Stimulated activated CD8-positive, alpha-beta memory T cell treated with anti-CD3 and anti-CD28 coated beads, Interleukin-4, amount 100 ng/mL, for 4 hours (primary cell): ENCODE measurements at places on chromosomes 4 and X.

GRCh38 chr4:69965628-69966027 is at the start of gene CSN2:
Gene CSN2, minus strand, starts transcription at chr4:69965728. Its CDS starts 4,733 bp downstream, at chr4:69960995.
- DNase-seq = no peak

- DNase-seq = no peak
Measured at GRCh38 chrX:40154250-40154852, 56.6 kb upstream of the BCOR start.

DNA sequence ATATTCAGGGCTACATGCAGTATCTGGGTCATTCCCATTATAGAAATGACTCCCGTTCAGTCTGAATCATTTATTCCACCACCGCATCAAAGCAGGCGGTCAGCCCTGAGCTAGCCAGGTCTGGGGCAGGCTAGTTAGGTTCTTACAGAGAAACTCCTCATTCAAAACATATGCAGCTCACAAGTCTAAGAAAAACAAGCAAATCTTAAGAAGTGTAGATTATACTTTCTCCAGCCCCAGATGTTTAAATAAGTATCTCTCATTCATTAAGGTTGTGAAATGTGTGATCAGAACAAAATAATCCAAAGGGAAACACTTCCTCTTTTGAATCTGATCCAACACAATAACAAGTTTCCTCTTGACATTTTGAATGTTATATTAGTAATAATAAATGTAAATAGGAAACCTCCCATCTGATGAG is 441.9 kb downstream of the INPP4B start:
- no peak for DNase-seq

GRCh38 chr4:182928061-182928460 is 10.9 kb upstream of the DCTD start:
- DNase-seq = no peak

DNA sequence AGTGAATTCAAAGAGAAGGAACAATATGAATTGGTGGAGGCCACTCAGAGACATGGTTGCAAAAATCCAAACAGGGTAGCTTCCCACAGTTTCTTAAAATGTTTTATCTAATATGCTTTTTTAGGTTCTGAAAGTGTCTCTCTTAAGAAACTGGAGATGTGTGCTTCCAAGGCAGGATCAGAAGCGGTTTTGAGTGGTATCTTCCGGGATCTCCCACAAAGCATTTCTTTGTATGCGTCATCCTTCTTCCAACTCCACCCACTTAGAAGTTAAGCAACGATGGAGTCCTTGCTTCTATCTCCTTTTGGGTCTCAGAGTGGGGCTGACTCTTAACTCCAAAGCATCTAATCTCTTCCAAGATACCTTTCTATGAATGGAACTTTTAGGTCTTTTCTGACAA is 196.7 kb downstream of the MID1 start:
- DNase-seq = no peak

GRCh38 chr4:48931459-48931858 is 24.9 kb upstream of the OCIAD2 start:
- no peak for DNase-seq

DNA sequence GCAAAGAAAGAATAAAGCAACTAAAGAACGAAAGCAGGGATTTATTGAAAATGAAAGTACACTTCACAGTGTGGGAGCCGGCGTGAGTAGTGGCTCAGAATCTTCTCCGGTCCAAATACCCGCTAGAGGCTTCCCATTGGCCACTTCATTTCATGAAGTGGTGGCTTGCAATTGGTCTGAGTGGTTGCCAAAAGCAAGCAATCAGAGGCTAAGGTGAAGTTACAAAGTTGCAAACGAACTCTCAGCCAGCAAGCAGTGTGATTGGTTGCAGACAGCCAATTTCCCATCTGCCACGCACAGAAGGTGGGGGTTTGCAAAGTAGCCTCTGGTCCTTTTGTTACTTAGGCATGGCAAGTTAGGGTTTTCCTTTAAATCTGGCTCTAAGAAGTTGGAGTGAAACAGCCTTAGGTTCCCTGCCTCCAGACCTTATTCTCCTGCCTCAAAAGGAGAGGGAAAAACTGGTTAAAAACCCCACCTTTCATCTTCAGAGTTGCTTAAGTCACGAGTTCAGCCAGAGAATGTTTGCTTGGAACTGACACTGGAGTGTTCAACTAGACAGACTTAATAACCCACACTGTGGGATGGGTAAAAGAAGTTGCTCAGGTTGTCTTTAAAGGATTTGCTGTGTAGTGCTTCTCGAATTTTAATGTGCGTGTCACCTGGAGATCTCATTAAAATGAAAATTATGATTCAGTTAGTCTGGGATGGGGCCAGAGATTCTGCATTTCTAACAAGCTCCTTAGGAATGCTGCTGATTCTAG is 6.9 kb upstream of the CLOCK start:
- DNase-seq = no peak

DNA sequence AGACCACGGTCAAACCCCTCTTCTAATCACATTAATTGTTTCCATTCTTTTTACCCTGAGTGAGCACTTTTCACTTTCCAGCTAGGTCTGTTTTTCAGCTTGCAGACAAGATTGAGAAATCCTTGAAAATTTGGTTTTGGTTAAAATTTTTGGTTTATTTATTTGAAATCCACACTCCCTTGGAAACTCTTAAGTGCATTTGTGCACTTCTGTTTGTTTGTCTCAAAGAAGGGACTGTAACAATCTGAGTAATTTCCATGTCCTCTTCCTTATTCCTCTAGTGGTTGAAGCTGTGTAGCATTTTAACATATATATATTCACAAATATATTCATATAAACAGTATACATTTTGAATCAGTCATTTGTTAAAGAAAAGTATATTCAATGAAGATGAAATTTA is 333.3 kb downstream of the ANK2 start:
- no peak for DNase-seq

- no peak for DNase-seq
Measured at GRCh38 chr4:66777097-66777496, 768.2 kb downstream of the CENPC start.

DNA sequence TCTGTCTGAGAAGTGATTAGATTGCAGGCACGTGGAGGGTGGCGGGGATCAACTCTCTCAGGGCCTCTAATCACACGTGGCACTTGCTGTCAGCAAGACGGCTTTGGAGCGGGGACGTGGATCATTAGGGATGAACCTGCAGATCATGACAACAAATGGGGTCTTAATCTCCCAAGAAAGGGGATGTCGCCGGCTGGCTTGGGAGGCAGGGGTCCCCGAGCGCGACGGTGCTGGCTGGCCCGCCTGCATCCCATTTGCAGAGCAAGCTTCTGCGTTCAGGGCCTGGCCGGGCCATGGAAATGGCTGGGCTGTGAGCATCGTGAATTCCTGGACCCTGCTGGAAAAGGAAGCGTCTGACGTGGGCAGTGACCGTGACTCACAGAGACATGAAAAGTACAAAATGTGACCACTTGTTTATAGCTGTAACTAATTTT is 85.1 kb upstream of the SHOX start:
- DNase-seq = no peak

DNA sequence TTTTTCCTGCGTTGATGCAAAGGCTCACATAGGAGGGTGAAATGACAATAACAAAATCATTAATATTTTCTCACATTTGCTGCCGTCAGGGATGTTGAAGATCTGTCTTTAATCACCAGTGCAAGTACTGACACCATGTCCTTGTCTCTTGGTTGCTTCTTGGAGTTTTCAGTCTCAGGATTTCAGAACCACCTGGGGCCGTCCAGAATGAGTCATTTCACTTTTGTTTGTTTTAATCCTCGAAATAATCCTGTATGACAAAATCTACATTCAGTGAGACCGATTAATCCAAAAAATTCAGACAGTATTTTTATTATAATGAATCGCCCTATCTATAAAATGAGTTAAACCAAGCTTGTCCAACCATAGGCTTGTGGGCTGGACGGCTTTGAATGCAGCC is 47.2 kb downstream of the NEIL3 start:
- no peak for DNase-seq

- DNase-seq = no peak
Measured at GRCh38 chrX:13463608-13464007, 105.8 kb upstream of the EGFL6 start.

DNA sequence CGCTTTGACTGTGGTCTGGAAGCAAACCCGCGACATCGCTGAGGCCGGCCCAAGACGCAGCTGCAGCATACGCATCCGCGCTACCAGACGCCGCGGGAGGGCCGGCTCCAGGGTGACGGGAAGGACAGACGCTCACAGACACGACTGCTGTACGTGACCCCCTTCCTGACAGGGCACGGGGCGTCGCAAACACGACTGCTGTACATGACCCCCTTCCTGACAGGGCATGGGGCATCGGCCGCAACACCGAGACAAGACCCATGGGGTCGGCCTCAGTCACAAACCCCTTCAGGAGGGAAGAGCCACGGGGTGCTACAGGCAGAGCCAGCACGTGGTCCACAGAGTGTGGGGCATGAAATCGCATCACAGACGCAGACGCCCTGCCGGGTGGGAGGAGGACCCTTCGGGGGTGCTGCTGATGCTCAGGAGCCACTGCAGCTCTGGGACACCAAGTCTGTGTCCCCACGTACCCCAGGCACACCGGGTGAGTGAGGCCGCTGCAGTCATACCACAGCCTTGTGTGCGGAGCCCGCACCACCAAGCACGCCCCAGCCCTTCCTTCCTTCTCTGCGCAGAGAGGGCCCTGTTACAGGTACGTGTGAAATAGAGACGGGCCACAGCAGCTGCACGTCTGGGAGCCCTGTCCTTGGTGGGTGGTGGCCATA is 38.7 kb upstream of the CPLX1 start:
- DNase-seq = no peak

DNA sequence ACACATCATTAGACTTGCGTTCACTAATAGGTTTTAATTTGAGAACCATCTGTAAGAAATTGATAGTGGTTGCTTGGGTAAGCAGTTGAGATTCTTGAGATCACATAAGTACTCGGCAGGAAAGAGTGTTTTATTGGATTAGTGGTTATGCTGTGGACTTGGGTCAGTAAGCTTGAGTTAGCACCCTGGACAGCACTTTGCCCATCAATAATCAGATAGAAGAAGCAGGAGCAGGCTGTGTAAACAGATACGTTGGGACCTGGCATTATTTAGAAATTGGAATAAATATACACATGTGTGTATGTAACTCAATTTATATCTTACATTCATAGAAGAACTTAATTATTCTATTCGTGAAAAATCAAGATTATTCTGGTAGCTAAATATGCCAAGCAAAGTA is 357.5 kb upstream of the SMIM31 start:
- no peak for DNase-seq

- no peak for DNase-seq
Measured at GRCh38 chr4:21901831-21902230, 46.7 kb downstream of the KCNIP4 start.

GRCh38 chrX:107348051-107348450 is 101.4 kb upstream of the FRMPD3 start:
- no peak for DNase-seq

- DNase-seq = no peak
Measured at GRCh38 chr4:76694056-76694455, 203.9 kb downstream of the SOWAHB start.
